Stimulated activated CD8-positive, alpha-beta memory T cell treated with anti-CD3 and anti-CD28 coated beads, Interleukin-4, amount 100 ng/mL, for 4 hours (primary cell): ENCODE measurements at places on chromosomes 6 and 20.

DNA sequence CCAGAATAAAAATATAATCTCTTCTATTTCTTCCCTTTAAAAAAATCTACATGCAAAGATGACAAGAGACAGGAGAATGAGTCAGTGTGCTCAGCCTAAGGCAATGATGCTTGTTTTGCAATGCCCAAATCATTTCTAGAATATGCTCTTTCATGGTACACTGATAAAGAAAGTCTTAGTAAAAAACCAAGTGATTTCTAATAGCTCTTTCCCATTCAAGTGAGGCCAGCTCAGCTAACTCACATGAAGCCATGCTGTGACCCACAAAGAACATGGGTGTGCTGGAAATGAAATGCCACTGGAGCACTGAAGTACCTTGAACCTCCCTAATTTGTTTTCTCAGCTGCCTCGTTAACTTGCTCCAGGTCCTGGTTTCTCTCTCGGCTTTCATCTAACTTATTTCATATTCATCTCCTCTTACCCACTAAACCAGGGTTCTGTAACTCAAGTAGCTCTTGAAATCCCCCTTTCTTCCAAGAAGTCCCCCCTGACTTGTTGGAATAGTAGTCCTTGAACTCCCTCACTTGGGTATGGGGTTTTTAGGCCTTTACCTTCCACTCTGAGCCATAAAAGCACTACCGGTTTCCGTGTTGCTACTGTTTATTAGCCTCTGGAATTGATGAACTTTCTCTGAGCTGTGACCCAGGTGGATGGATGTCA, 92.7 kb downstream of the IRF4 start:
- DNase-seq: no peak

DNA sequence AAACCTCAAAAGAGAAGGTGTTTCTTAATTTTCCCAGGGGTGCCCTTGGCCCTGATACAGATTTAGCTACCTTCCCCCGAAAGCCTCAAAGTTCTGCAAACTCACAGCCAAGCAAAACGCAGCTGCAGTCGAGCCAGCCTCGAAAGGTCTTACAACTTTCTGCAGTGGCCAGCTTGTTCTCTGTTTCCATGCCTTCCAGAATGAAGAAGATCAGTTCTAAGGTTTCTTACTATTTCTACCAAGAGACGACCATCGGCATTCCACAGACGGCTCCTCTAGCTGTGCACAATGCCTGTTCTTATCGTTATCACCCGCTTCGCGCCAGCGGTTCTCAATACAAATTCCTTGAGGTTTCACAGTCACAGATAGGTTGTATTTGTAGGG, 28.5 kb upstream of the CCR6 start:
- DNase-seq: no peak

DNA sequence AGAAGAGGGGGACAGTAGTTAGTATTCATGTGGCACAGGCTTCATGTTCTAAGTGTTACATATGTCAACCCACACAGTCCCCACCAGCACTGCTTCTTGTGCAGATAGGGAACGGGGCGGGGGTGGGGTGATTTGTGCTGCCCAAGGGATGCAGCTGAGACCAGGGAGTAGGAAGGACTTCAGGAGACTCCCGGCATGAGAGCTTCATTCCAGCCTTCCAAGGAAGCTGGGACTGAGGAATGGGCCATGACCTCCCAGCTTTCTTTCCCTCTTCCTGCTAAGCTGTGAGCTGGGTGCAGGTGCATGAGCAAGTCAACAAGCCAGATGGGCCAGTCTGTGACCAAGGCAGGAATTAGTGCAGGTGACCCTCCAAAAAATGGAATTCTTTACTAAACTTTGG, 9.2 kb downstream of the BEND3 start:
- no peak for DNase-seq

GRCh38 chr20:32970973-32971300, 33.3 kb downstream of the SUN5 start:
- no peak for DNase-seq

GRCh38 chr6:1774226-1774915, 164.7 kb downstream of the FOXC1 start:
- no peak for DNase-seq

GRCh38 chr6:43499028-43499815, 10.9 kb downstream of the LRRC73 start:
- no peak for DNase-seq

GRCh38 chr6:40322336-40322735, 264.8 kb downstream of the LRFN2 start:
- no peak for DNase-seq

- no peak for DNase-seq
These were observed 88.3 kb downstream of the NINL start for GRCh38 chr20:25496968-25497401.

- no peak for DNase-seq
These were observed 243.6 kb downstream of the KCNQ5 start for GRCh38 chr6:72865467-72865866.

- DNase-seq: no peak
These were observed 14.3 kb upstream of the ELOVL2 start for GRCh38 chr6:11058406-11058805.

DNA sequence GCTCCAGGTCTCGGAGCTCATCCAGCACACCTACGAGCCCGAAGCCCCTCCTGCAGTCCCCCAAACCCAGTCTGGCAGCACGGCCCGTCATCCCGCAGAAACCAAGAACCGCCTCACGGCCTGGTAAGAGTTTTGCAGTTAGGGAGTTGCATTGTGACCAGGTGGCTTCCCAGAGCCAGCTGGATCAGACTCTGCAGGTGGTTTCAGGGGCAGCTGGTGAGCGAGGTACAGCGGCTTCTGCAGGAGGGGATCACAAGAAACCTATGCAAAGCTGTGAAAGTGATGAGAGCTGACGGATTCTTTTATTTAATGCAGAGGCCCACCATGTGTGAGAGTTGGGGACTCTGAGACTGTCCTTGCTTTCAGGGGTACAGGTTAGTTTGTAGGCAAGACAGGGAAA, 45.9 kb upstream of the SCGN start:
- DNase-seq: no peak

DNA sequence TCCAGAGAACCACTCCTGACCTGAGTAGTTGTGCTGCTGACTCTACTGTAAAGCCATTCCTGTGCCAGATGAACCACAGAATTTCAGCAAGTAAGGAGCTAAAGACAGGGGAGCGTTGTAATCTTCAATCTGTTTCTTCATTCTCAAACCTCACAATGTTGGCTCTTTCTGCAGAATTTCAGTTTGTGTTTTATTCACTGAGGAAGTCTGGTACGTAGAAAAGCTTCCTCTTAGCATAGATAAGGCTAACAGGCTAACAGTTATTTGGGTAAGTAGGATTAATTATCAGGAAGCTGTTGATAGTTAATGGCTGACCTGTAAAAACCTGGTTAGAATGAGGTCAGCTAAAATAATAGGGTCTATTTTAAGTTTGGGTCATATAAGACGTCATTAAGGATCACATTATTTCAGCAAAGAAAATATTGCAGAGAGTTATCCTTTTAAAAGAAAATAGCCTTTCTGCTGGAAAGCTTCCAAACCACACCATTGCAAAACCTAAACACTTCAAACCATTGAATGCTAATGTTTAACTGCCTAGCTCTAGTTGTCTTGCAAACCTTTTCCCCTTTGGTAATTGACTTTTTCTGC, 14.1 kb upstream of the TENT5A start:
- no peak for DNase-seq

- no peak for DNase-seq
These were observed 45.4 kb upstream of the ZFAND3 start for GRCh38 chr6:37774028-37774680.

GRCh38 chr6:12911427-12911826, 194.9 kb downstream of the PHACTR1 start:
- no peak for DNase-seq

DNA sequence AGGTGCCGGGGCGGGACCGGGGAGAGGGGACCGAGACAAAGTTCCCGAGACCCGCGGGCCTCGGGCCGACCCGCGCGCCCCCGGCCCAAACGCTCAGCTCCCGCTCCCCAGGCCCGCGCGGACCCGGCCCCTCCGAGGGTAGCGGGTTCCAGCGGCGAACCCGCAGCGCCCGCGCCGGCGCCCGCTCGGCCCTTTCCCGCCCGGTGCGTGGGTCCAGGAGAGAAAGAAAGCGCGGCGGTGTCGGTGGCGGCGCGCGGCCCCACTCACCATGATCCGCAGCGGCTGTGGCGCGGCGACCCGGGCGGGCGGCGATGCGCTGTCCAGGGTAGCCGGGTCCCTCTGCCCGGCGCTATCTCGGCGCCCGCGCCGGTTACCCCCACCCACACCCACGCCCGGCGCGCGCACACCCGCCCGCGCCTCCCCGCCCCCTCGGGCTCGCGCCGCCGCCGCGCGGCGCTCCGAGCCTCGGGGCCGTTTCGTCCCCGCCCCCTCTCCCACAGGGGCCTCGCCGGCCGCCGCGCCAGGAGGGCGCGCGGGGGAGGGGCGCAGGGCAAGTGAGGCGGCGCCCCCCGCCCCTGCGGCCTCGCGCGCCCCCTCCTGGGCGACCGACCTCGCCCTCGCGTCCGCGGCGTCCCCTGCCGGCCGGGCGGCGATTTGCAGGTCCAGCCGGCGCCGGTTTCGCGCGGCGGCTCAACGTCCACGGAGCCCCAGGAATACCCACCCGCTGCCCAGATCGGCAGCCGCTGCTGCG, at the start of gene ELOVL2:
Gene ELOVL2, minus strand, starts transcription at position 345 of the 751 bp plus-strand sequence. Its CDS starts 75 bp downstream, at position 270.
- DNase-seq: no peak

- no peak for DNase-seq
These were observed 142.0 kb downstream of the RNASET2 start for GRCh38 chr6:166814390-166814789.

DNA sequence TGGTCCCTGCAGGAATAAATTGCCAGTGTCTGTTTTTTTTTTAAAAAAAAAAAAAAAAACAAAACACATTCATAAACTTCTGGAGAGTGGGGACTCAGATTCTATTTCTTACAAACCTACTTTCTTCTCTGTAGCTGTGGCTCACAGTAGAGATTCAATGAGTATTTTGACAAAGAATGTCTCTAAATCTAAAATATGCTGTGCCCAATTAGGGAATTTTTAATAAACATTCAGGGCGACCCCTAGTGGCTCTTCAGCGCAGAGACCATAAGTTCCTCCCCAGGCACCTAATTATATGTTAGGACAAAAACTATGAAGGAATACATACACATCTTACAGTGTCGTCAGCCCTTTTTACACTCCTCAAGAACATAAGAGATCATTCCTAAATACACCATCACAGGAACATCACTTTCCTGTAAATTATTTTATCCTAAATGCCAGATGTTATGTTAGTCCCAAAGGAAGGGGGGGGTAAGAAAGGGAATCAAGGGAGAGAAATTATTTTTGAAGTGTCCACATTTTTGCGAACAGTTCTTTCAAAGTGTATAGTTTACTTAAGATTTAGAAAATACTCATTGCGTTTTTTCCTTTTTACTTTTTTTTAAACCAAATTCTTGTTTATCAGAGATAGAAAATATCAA, 21.8 kb upstream of the NAA20 start:
- DNase-seq: no peak

DNA sequence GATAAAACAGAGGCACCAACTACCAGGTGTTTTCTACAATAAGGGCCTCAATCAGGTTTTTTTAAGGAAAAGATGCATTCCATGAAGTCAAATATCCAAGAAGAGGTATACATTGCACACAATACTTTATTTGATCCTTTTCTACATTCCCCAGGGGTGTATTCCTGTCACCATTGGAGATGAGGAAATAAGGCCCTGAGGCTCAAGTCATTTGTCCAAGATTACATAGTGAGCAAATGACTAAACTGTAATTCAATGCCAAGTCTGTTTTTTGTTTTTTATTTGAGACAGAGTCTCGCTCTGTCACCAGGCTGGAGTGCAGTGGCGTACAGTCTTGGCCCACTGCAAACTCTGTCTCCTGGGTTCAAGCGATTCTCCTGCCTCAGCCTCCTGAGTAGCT, 69.2 kb upstream of the CDYL start:
- DNase-seq: no peak

- DNase-seq: no peak
These were observed 1025.0 kb upstream of the GJE1 start for GRCh38 chr6:141107591-141108160.

DNA sequence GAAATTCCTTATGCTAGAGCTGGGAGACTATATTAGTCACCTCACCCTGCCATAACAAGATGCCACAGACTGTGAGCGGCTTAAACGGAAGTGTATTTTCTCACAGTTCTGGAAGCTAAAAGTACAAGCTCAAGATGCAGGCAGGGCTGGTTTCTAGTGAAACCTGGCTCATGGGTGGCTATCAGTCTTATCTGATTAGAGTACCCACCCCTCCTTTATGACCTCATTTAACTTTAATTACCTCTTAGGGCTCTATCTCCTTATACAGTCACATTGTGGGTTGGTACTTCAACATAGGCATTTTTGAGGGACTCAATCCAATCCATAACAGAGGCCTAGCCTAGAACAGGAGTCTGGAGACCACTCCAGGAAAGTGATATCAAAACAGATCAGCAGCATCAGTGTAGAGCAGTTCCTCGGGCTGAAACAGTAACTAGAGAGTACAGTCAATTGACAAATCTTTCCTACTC, 2.3 kb upstream of the SNRNP48 start:
- DNase-seq: no peak

- no peak for DNase-seq
These were observed 91.0 kb upstream of the SNX9 start for GRCh38 chr6:157732007-157732406.

DNA sequence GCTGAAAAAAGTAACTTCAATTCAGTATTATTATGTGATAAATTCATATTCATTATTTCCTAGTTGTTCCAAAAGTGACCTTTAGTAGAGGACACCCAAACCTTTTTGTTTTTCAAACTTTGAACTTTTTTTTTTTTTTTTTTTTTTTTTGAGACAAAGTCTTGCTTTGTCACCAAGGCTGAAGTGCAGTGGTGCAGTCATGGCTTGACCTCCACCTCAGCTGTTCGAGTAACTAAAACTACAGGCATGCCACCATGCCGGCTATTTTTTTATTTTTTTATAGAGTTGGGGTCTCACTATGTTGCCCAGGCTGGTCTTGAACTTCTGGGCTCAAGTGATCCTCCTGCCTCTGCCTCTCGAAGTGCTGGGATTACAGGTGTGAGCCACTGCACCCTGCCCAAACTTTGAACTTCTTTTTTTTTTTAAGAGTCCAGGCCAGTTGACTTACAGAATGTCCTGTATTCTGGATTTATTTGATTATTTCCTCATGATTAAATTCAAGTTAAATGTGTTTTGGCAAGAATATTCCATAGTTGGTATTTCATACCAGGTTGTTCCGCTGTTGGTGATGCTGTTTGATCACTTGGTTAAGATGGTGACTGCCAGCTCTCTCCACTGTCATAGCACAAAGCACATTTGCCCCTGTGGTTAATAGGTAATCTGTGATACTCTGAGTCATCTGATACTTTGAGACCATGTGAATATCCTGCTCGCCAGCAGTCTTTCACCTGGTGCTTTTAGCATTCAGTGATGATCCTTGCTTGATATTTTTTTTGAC, 48.0 kb downstream of the VAPB start:
- no peak for DNase-seq

DNA sequence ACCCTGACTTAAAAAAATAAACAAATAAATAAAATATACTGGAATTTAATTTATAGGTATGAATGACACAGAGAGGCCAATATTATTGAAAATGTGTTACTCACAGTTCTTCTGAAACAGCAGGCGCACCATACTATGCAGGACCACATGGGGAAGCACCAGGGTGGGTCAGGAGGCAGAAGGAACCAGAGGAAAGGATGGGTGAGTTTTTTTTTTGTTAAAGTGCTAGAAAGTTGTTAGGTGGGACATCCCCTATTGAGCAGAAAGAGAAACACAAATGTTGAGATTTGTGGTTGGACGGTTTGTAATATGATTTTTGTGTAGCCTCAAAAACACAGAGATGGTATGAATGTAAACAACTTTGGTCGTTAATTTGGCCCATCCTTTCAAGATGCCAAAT, 26.0 kb downstream of the PTPRA start:
- no peak for DNase-seq
